CD4-positive, CD25-positive, alpha-beta regulatory T cell (primary cell): ENCODE measurements at places on chromosomes 5 and 9.

GRCh38 chr5:122741681-122742080, 33.2 kb upstream of the SNX2 start:
- DNase-seq, result no peak

DNA sequence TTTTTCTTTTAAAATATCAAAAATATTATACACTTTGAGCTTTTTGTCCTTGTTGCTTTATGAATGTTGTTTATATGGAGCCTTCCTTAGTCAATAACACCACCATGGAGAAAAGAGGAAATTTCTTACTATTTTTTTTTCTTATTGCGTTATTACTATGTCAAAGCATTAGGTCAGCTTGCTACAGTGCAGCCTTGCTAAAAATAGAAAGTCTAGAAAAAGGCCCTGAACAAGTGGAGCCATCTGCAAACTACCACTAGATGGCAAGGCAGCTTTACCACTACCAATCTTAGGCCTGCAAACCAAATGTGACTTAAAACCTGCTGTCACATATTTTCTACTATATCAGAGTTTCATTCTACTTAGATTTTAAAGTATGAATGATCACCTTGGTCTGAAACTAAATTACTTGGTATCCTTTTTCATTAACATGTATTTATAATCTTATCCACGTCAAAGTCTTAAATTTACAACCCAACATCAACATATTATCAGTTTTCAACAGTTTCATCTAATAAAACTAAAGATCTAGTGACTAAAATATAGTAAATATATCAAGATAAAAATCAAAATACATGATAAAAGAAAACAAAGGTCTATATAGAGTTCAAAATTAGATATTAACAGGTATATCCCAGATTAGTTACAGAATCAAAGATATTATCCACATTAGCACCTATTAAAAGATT, 113.1 kb upstream of the ACOT12 start:
- peak; percentile 75 for DNase-seq

DNA sequence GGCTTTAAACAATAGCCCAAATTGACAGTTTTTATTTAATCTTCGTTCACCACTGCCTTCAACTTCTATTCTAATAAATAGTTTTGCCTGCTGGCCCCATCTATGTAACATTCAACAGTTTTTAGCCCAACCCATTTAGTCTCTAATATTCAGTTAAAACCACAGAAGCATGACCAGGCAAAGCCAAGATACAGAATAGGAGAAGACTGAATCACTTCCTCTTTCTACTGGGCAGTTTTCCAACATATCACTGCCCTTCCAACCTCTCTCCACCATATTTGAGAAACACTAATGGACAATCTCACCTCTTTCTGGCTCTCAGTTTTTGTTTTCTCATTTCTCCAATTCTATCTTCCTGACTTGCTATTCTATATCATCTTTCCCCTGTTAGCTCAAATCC, 352.9 kb downstream of the DNAH5 start:
- DNase-seq, result no peak

- no peak for DNase-seq
These were observed 3.2 kb downstream of the TPM2 start for GRCh38 chr9:35686222-35687203.

GRCh38 chr9:91900055-91900796, 49.8 kb downstream of the ROR2 start:
- DNase-seq, result no peak

DNA sequence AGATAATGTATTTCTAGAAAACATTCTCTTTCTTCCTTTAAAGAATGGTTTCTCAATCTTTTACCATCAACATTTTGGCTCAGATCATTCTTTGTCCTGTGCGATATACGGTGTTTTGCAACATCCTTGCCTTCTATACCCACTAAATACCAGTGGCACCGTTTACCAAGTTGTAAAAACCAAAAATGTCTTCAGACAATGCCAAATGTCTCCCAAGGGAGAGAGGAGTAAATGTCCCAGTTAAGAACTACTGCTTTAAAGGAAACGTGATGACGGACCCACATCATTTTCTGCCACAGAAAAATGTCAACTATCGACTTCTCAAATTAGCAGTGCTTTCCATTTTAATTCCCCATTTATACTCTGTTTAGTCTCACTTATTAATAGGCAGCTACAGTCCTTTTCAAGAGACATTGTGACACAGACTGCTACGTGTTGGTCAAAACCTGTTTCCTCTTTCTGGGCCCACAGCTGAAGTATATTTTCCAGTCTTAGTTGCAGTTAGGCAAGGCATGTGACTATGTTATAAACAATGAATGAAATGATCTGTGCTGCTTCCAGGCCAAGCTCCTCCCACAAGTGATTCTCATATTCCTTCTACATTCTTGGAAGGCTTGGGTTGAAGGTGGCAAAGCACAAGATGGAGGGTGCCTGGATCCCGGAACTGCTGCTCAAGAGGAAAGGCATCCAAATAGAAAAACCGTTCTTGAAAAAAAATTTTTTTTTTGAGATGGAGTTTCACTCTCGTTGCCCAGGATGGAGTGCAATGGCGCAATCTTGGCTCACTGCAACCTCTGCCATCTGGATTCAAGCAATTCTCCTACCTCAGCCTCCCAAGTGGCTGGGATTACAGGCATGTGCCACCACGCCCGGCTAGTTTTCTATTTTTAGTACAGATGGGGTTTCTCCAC, 8.8 kb downstream of the PRXL2C start:
- DNase-seq, result no peak

DNA sequence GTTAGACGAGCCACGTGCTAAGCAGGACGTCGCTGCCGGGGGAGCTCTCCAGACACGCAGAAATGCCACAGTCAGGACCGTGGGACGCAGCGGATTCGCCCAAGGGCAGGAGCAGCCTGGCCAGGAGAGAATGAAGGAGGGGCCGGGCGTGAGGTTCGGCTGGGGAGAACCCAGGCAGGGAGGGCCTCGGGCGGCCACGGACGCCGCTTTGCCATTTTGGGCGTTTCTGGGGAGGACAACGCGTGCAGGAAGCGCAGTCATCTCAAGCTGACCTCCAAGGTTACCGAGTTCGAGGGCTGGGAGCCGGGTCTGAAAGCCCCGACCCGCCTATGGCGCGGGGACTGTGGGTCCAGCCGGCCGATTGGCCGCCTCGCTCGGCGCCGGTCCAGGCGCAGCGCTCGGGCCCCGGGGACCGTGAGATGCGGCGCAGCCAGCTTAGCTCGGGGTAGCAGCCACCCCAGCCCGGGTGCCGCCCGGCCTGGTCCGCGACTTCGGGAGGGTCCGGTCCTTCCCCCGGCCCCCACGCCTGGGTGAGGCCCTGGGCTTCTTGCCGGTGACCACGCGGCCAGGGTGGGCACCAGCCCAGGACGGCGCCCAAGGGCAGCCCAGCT, 760 bp upstream of the MAN1B1 start:
- no peak for DNase-seq

GRCh38 chr9:118577121-118577520, 792.1 kb downstream of the BRINP1 start:
- DNase-seq, result no peak

GRCh38 chr5:157997991-157998504, 139.1 kb upstream of the CLINT1 start:
- DNase-seq, result no peak

DNA sequence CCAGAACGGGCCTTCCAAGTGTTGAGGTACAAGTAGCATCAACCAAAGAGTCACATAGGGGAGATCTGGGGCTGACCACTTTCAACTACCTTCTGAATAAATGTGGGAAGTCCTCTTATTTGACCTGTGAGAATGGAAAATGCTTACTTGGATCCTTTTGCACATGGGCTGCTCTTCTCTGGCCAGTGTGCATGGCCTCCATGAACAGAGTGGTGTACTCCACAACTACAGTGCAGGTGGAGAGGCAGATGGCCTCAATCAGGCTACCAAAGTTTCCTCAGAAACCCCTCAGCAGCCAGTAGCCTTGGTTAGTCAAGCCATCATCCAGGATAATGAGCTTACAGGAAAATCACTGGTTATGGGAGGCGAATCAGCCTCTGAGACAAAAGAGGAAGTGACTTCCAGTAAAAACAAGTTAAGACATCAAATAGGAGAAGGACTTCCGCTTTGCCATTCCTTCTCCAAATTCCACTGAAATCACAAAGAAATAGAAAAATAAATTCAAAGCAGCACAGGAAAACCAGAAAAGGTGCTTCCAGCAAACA, 18.3 kb upstream of the FCHO2 start:
- no peak for DNase-seq

DNA sequence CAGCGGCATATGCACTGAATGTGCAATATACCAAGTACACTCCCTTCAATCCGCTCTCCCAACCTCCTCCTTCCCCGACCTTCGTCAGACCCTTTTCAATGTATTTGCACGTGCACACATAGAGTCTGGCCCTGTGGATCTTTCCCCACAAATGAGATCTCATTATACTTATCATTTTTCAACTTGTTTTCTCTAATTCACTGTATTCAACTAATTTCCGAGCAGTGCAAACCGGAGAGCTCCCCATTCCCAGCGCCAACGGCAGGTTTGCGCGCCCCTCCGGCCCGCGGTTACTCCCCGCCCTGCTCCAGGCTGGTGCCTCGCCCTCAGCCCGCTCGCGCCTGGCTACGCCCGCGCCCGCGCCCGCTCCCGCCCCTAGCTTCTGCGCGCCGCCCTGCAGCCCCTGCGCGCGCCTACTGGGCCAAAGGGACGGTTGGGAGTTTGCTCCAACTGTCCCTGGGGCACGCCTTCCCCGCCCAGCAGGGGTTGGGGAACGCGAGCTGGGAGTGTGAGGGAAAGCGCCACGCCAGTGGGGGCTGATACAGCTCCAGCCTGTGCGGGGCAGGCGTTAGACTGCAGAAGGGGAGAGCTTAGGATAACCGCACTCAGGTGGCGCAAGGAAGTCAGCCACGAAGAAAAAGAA, 3.3 kb upstream of the CDC20B start:
- DNase-seq, result no peak

GRCh38 chr5:1637639-1638481, 114.1 kb upstream of the LPCAT1 start:
- no peak for DNase-seq

- DNase-seq, result no peak
These were observed 167.8 kb downstream of the PAM start for GRCh38 chr5:102922799-102923477.

GRCh38 chr5:123387313-123387712, 35.9 kb downstream of the CEP120 start:
- no peak for DNase-seq

DNA sequence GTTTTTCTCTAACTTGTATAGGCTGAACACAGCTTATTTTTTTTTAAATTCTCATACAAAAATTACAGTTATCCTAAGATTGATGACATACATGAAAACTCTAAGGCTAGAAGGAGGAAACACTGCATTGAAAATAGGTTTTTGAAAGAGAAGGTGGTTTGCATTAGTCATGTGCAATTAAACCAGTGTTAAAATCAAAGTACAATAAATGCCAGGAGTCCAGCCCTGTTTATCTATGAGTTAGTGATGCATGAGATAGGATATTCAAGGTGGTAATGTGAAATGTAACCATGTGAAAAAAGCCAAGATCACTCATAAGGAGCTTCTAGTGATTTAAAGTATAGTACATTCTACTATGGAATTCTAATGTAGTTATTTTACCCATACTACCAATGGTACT, 444.9 kb upstream of the CYLC2 start:
- no peak for DNase-seq

DNA sequence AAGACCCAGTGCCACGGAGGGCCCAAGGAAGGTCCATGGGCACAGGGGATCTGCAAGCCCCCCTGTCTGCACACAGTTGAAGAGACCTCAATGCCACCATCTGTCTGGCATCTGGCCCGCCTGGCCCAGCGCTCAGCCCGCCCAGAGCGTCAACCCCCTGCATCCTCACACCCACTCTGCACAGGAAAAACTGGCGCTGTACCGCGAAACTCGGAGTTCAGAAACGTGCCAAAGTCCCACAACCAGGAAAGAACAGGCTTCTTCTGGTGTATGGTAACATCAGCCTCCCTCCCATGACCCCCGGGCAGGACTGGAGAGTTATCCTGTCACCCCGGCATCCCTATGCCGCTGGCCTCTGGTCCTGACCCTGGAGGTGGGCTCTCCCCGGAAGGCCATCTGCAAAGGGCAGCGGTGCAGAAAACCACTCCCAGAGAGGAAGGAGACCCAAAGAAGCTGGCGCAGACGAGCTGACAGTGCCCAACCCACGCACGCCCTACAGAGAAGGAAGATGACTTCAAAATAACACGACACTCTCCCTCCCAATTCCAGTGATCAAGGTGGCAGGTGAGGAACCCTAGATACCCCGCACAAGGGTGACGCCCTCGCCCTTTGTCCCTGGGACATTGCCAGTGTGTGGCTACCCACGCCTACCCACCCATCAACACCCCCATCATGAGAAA, 18.9 kb downstream of the VAV2 start:
- DNase-seq, result no peak

DNA sequence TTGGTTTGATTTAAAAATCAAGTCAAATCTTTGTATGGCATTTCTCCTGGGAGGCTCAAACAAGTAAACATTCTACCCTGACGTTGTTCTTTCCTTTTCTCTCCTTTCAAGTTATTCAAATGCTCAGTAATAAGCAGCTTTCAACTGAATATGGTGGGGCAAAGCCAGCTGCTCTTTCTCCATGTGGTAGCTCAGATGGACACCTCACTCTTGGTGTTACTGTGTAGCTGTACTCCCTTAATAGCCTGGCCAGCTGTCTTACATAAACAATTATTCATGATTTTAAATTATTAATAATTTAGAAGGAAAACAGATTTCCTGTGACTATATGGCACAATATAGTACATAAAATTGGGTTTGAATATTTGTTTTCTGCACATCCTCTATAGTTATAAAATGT, 165.2 kb downstream of the PDE4D start:
- no peak for DNase-seq

DNA sequence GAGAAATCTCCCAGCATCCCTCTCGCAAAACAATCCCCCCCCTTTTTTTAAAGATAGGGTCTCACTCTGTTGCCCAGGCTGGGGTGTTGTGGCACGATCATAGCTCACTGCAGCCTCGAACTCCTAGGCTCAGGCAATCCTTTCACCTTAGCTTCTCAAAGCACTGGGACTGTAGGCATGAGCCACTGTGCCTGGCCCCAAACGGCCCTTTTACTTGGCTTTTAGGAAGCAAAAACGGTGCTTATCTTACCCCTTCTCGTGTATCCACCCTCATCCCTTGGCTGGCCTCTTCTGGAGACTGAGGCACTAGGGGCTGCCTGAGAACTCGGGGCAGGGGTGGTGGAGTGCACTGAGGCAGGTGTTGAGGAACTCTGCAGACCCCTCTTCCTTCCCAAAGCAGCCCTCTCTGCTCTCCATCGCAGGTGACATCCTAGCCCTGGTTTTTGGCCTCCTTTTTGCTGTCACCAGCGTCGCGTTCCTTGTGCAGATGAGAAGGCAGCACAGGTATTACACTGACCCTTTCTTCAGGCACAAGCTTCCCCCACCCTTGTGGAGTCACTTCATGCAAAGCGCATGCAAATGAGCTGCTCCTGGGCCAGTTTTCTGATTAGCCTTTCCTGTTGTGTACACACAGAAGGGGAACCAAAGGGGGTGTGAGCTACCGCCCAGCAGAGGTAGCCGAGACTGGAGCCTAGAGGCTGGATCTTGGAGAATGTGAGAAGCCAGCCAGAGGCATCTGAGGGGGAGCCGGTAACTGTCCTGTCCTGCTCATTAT, 6.8 kb downstream of the CA9 start:
- no peak for DNase-seq
